ENCODE measurements at places on chromosomes 4 and X.

- DNase-seq = no peak
These were observed 321.5 kb upstream of the POU3F4 start for GRCh38 chrX:83186632-83187031.

DNA sequence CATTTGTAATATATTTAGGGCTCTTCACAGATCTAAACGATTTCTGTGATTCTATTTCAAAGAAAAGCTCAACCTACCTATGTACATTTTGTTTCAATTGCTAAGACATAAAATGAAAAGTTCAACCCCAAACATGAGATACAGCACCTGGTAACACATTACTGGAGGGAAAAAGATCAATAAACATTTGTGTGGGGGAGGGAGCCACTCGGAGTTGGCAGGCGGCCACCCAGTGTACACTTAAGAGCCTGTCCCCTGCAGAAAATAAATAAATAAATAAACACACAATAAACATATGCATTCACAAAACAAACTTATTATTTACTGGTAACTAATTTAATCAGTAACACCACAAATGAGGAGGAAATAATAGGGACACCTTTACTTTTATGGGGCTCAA lies 19.3 kb downstream of the PRSS48 start:
- no peak for DNase-seq

- DNase-seq = no peak
These were observed 280.7 kb upstream of the GK2 start for GRCh38 chr4:79688691-79689090.

- no peak for DNase-seq
These were observed 21.2 kb downstream of the PCGF3 start for GRCh38 chr4:726838-727237.
